ENCODE measurements at places on chromosomes 3 and 15. TPM values are rescaled to one million over a fixed set of nuclear protein-coding genes. Genes with fewer than 3 reads are reported as not detected.

GREM1 gene
- not detected for total RNA-seq

GRCh38 chr15:59138243-59138642 lies 33.3 kb downstream of the CCNB2 start:
- H3K4me1 ChIP-seq = peaks cover 20% of the 10 kb centered on the region
- peaks cover 8% of the 10 kb centered on the region for H3K36me3 ChIP-seq
- H3K27me3 ChIP-seq = no peaks in the 10 kb centered on the region
- DNase-seq = peak; percentile 68
- H3K4me3 ChIP-seq = no peak overlapping the region

CSPG5 gene
- total RNA-seq = 0.58 TPM

GANC gene
- 18.0 TPM for total RNA-seq

KLF15 gene
- not detected for total RNA-seq

GRCh38 chr15:78394981-78395616 lies 42.9 kb upstream of the IREB2 start:
- H3K4me3 ChIP-seq = no peak overlapping the region
- no peak overlapping the region for H3K27ac ChIP-seq
- no peaks in the 10 kb centered on the region for H3K36me3 ChIP-seq
- DNase-seq = no peak

DNA sequence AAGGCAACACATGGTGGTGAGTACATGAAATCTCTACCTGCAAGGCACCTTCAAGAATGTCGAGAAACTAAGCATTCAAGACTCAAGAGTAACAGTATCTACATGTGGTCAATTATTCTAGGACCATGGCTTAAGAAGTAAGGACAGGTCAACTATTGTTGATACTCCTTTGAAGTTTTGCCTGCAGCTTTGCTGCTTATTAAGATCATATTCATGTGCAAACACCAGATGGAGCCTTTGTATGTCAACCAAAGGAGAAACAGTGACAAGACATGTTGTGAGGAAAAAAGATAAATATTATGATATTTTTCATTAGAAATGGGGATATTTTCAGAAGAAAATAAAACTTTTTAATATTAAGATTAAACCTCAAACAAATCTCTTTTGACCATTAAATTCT lies 52.3 kb upstream of the FGF7 start:
- no peak for DNase-seq
- H3K4me1 ChIP-seq = no peaks in the 10 kb centered on the region
- no peaks in the 10 kb centered on the region for H3K27me3 ChIP-seq
- H3K36me3 ChIP-seq = peaks cover 6% of the 10 kb centered on the region
- no peak overlapping the region for H3K4me3 ChIP-seq

- no peak overlapping the region for H3K4me3 ChIP-seq
- no peak overlapping the region for H3K27ac ChIP-seq
- no peaks in the 10 kb centered on the region for H3K27me3 ChIP-seq
- no peaks in the 10 kb centered on the region for H3K36me3 ChIP-seq
- DNase-seq = no peak
- no peaks in the 10 kb centered on the region for H3K4me1 ChIP-seq
Measured at GRCh38 chr3:6287088-6287875, 573.6 kb upstream of the GRM7 start.

- no peaks in the 10 kb centered on the region for H3K4me1 ChIP-seq
- H3K36me3 ChIP-seq = no peaks in the 10 kb centered on the region
- H3K4me3 ChIP-seq = no peak overlapping the region
- peaks cover 3% of the 10 kb centered on the region for H3K27me3 ChIP-seq
Measured at GRCh38 chr15:91561371-91562100, 292.0 kb upstream of the SLCO3A1 start.

SMCO1 gene
- not detected for total RNA-seq

GRCh38 chr3:119778811-119779210 lies 3.1 kb upstream of the NR1I2 start:
- H3K27me3 ChIP-seq = no peaks in the 10 kb centered on the region
- H3K36me3 ChIP-seq = peaks cover 3% of the 10 kb centered on the region
- peaks cover 4% of the 10 kb centered on the region for H3K4me1 ChIP-seq
- H3K4me3 ChIP-seq = no peak overlapping the region
- no peak overlapping the region for H3K27ac ChIP-seq

DNA sequence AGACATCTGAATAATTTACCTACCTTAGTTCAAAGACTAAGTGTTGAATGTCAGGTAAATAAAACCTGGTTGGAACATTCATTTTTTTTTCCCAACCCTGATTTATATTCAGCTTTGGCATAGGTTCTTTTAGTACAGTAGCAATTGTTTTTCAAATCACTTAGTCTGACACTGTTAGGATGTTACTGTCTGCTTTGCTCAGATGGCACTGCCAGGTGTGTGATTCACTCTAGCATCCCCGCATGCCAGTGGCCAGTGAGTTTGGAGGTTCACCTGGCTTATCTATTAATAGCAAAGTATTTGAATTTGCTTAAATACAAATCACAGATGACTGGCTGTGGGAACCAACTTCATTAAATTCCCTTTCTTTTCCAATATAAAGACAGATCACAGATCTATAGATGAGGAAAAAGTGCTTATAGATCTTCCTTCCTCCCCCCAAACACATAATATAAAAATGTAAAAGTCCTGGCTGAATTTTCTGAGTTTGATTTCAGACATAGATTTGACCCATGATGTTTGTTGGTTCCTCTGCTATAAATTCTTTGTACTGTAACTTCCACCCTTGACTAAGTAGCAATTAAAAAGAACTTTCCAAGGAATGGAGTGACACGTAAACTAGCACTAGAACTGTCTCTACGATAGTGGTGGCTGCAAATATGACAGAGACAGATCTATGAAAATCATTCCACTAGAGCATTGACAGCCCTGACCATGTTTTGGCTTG lies 3.9 kb downstream of the THBS1 start:
- no peaks in the 10 kb centered on the region for H3K36me3 ChIP-seq
- H3K27ac ChIP-seq = no peak overlapping the region
- no peak overlapping the region for H3K4me3 ChIP-seq
- DNase-seq = no peak
- H3K27me3 ChIP-seq = peaks cover 17% of the 10 kb centered on the region

- H3K27me3 ChIP-seq = peaks cover 44% of the 10 kb centered on the region
- peak overlapping the region; percentile 40 for H3K4me3 ChIP-seq
Measured at GRCh38 chr15:55587321-55588069, 650 bp downstream of the PYGO1 start.

DNA sequence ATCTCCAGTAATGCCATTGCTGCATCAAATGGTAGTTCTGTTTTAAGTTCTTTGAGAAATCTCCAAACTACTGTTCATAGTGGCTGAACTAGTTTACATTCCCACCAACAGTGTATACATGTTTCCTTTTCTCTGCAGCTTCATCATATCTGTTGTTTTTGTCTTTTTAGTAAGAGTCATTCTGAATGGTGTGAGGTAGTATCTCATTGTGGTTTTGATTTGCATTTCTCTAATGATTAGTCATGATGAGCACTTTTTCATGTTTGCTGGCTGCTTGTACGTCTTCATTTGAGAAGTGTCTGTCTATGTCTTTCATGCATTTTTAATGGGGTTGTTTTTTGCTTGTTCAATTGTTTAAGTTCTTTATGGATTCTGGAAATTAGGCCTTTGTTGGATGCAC lies 10.2 kb upstream of the GCSAM start:
- peaks cover 16% of the 10 kb centered on the region for H3K4me1 ChIP-seq
- peak overlapping the region; percentile 25 for H3K27ac ChIP-seq
- peaks cover 6% of the 10 kb centered on the region for H3K36me3 ChIP-seq
- peak overlapping the region; percentile 24 for H3K4me3 ChIP-seq
- H3K27me3 ChIP-seq = no peaks in the 10 kb centered on the region

GRCh38 chr3:108554229-108554628 lies 35.0 kb downstream of the CIP2A start:
- H3K27me3 ChIP-seq = no peaks in the 10 kb centered on the region
- H3K4me3 ChIP-seq = no peak overlapping the region
- H3K27ac ChIP-seq = no peak overlapping the region

DNA sequence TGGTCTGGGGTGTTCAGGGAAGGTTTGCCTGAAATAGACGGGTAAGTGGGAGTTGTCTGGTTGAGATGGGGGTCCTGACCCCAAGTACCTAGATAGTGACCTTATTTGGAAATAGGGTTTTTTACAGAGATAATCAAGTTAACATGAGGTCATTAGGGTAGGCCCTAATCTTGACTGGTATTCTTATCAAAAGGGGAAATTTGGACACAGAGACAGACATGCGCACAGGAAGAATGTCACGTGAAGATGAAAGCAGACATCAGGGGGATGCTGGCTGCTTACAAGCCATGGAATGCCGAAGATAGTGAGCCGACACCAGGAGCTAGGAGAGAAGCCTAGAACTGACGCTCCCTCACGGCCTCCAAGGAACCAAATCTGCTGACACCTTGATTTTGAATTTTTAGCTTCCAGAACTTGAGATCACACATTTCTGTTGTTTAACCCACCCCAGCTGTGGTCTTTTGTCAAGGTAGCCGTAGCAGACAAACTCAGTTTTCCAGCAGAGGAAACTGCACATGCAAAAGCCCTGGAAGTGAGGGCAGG lies 17.1 kb downstream of the BHLHE40 start:
- no peaks in the 10 kb centered on the region for H3K36me3 ChIP-seq
- no peak overlapping the region for H3K27ac ChIP-seq
- H3K27me3 ChIP-seq = no peaks in the 10 kb centered on the region
- peaks cover 27% of the 10 kb centered on the region for H3K4me1 ChIP-seq
- no peak for DNase-seq
